ENCODE measurements at places on chromosomes 1 and 21.

DNA sequence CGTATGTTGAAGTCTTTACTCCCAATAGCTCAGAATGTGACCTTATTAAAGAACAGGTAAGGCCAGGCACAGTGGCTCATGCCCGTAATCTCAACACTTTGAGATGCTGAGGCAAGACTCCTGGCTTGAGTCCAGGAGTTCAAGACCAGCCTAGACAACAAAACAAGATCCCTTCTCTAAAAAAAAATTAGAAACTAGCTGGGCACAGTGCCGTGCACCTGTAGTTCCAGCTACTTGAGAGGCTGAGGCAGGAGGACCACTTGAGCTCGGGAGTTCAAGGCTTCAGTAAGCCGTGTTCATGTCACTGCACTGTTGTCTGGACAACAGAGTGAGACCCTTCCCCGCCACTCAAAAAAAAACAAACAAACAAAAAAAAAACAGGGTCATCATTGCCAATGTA lies 171.3 kb downstream of the RERE start:
- no peak for DNase-seq

- no peak for DNase-seq
These were observed 496.9 kb downstream of the NEGR1 start for GRCh38 chr1:71785450-71785849.

DNA sequence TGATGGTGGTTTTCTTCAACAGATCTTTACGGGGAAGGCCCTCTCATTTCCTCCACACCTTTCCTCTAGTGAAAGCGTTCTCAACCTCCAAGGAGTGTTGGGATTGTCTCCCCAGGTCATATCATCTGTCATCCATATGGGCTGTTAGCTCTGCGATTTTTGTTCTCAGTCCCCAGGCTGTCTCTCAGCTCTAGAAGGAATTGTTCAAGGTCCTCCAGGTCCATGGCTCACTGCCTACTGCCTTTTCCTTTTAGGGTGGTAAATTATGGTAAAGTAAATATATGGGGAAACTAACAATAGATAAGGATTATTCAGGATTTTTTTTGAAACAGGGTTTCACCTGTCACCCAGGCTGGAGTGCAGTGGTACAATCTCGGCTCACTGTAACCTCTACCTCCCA lies 37.6 kb downstream of the ELF3 start:
- no peak for DNase-seq

- peak; percentile 39 for DNase-seq
These were observed 8.1 kb upstream of the LEFTY1 start for GRCh38 chr1:225896937-225897549.

GRCh38 chr1:101144671-101145448 lies 92.0 kb upstream of the S1PR1 start:
- no peak for DNase-seq

DNA sequence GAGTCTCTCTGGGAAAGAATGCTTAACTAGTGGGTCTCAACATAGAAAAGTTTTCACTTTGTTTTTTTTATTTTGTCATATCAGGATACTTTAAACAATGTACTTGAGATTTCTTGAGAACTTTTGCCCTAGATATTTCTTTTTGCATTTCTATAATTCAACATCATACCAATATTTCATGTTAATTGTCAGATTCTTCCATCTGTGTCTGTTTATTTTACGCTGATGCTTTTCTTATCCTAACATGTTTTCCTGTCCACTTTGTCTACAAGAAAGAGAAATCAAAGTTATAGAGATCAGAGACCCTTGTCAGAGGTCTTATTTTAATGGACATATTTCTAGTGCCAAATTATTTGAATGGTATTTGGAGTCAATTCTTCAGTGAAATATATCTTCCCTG lies 95.5 kb upstream of the B3GALT2 start:
- no peak for DNase-seq

DNA sequence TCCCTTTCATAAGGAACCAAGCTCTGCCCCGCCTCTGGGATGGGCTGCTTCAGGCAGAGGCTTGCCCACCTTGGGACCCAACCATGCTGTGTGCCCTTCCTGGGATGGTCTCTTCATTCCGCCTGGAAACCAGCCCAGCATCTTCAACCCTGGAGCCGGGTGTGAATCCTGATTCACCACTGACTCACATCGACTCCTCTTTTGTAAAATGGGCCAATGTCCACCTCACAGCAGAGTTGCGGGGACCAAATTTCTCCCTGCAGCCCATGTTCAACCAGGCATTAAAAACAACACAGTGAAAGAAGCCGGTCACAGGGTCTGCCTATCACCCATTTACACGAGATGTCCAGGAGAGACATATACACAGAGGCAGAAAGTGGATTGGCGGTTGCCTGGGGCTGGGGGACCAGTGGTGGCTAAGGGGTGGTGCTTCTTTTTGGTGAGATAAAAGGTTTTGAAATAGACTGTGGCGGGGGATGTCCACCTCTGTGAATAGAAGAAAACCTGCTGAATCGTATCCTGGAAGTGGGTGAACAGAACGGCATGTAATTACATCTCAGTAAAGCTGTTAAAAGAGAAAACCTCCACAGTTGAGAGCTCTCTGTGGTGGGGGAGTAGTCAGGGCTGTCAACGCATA lies 6.9 kb upstream of the GPR153 start:
- no peak for DNase-seq

- DNase-seq, result no peak
These were observed 299.0 kb downstream of the SMYD3 start for GRCh38 chr1:246208105-246208504.

DNA sequence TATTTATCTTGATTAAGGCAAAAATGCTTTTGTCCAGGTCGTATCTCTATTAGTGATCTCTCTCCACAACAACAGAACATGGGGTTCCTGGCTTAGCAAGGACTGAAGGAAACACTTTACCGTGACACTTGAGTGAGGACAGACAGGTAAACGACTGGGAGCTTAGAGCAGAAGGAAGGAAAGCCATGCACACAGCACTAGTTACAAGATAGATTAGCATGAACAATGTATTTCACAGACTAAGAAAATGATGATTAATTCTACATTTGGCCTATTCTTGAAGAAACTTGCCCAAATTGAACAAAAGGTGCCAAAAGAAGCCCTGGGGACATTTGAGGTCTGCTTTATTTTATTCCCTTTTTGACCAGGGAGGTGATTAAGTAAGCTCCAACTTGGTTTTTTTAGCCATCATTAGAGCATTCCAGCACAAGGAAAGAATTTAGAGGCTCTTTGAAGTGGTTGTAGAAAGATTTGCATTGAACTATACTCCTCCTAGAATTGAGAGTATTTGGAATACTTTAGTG lies 248.5 kb downstream of the USP25 start:
- DNase-seq, result no peak

DNA sequence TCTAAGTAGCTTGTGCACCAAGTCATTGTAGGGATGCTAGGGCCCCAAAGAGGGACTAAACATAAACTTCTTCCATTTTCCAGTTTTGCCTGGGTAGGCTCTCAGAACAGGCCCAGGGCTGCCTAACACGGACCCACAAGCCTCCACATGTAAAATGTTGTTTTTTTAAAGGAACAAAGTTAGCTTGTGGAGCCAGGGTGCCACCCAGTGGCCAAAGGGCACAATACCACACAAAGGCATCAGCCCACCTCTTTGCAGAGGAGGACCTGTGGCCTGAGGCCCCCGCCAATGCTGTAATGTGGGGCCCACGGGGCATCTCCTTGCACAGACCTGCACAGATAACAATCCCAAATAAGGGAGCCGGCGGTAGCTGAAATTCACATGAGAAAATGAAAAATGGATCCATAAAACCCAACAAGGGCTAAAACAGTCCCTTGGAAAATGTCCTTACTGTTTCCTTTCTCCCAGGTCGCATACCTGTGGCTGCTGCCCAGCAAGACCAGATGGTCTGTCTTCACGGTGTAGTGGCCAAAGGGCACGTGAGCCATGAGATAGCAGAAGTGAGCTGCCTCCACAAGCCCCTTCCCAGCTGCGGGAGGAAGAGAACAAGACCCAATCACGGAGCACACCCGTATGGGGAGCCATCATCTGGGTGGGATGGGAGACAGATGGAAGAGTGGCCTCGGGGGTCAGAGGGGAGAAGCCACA lies 23.8 kb downstream of the SEC16B start:
- DNase-seq, result no peak

GRCh38 chr1:58576325-58576726 lies 726 bp downstream of the TACSTD2 start:
- no peak for DNase-seq

GRCh38 chr1:156625436-156626078 lies 6.3 kb downstream of the HAPLN2 start:
- peak; percentile 73 for DNase-seq

GRCh38 chr1:19209439-19209989 lies 552 bp downstream of the UBR4 start:
- no peak for DNase-seq

- DNase-seq, result no peak
These were observed 82.8 kb downstream of the LRRC53 start for GRCh38 chr1:74429580-74429979.

DNA sequence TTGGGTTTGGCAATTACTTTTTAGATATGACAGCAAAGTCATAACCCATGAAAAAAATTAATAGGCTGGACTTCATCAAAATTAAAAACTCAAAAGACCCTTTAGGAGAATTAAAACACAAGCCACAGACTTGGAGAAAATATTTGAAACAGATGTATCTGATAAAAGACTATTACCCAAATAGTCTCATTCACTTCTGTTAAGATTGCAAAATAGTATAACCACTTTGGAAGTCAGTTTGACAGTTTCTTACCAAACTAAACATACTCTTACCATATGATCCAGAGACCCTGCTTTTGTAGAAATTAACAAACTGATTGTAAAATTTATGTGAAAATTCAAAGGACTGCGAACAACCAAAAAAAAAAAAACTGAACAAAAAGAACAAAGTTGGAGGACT lies 32.5 kb upstream of the SLC44A3 start:
- no peak for DNase-seq

GRCh38 chr21:30984889-30985288 lies 53.4 kb downstream of the KRTAP19-8 start:
- no peak for DNase-seq

- DNase-seq, result no peak
These were observed 1.6 kb downstream of the THEM5 start for GRCh38 chr1:151851886-151852285.

DNA sequence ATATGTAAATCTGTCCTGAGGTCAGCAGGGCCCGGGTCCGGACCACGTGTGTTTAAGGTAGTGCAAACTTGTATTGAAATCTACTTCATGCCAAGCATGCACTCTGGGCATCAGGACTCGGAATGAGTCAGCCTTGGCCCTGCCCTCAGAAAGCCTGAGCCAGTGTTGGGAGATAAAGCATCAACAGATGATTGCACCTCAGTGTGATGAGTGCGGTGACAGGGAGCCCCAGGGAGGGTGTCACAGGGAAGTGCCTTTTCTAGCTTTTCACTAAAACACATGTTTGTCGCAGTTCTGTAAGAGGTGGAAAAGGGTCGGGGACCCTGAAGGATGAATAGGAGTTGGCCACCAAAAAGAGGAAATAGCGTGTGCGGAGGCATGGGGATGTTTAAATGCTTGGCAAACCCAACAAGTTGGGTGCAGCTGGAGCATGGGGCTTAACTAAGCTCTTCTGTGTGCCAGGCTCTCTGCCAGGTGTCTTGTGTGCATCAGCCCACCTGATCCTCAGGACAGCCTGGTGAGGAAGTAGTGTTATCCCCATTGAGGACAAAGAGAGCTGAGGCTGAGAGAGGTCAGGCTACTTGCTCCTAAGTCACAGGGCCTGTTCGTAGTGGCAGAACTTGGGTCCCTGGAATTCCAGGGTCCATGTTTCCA lies 48.2 kb upstream of the EPB41 start:
- DNase-seq, result no peak

- no peak for DNase-seq
These were observed 70.0 kb upstream of the AJAP1 start for GRCh38 chr1:4584449-4584848.

DNA sequence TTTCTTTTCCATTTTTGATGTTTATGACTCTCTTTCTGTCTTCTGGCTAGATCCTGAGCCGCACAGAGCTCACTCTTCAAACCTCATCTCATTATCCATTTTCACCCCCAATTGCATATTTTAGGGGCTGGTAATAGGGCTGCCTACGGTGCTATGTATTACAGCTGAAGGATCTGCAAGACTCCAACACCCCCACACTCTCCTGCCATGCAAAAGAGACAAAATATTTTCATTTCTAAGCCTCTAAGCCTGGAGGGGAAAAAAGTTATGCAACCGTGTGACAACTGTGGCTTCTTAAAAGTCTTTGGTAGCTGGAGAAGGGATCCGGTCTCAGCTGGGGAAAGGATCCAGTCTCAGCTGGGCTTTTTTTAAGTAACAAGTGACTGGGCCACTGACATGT lies 311.6 kb downstream of the NPHP4 start:
- no peak for DNase-seq

DNA sequence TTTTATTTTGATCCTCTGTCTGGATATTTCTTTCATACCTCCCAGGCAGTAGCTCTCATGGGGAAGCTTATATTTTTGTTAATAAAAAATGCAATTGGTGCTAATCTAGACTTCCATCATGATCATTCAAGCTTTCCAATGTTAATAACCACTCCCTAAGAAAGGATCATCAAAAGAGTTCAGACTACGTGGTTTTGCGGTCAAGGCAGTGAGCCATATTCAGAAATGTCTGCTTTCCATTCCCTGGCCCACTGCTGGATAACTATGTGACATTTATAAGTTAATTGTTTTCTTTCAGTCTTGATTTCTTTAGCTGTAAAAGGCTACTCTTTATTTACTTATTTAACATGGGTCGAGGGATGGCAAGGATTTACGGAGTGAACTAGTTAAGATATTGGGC lies 414.6 kb downstream of the LMO4 start:
- no peak for DNase-seq

DNA sequence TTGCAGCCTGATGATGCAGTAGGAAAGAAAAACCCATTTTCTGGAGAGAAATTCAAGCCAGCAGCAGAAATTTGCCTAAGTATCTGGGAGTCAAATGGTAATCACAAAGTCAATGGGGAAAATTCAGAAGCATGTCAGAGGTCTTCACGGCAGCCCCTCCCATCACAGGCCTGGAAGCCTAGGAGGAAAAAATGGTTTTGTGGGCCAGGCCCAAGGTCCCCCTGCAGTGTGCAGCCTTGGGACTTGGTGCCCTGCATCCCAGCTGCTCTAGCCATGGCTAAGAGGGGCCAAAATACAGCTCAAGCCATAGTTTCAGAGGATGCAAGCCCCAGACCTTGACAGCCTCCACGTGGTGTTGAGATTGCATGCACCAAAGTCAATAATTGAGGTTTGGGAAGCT lies 334.8 kb downstream of the PTBP2 start:
- DNase-seq, result no peak

DNA sequence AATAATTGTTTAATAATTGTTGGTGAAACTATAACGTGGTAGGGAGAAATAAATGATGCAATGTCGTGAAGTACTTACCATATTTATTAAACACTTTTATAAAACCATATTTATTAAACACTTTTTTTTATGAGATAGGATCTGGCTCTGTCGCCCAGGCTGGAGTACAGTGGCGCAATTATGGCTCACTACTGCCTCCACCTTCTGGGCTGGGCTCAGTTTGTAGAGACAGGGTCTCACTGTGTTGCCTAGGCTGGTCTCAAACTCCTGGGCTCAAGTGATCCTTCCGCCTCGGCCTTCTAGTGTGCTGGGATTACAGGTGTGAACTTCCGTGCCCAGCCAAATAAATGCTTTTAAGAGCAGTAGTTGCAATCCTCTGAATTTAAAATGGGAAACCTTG lies 76.0 kb upstream of the PGD start:
- DNase-seq, result no peak

Data from activated T-cell treated with anti-CD3 and anti-CD28 coated beads for 1 hour (primary cell).